ENCODE measurements at places on chromosomes 16 and 17. TPM values are rescaled to one million over a fixed set of nuclear protein-coding genes. Genes with fewer than 3 reads are reported as not detected.

The KRTAP4-9 gene
- total RNA-seq, result not detected

The DNAAF8 gene
- 0.98 TPM for total RNA-seq

The GRAP gene
- 2.5 TPM for total RNA-seq

The CDYL2 gene
- total RNA-seq, result 8.9 TPM

The SDR42E2 gene
- not detected for total RNA-seq

The CLEC19A gene
- total RNA-seq, result not detected

The HELZ gene
- 43.3 TPM for total RNA-seq

The CCL2 gene
- 39.7 TPM for total RNA-seq

The KRTAP3-2 gene
- total RNA-seq, result not detected

The NOXO1 gene
- 39.9 TPM for total RNA-seq

The ACSM5 gene
- total RNA-seq, result 5.1 TPM

The PTGES3L gene
- total RNA-seq, result 4.4 TPM

The HOXB7 gene
- 10.9 TPM for total RNA-seq

The KRTAP16-1 gene
- total RNA-seq, result not detected

The TEKT1 gene
- not detected for total RNA-seq

The ZNF785 gene
- total RNA-seq, result 28.4 TPM

The PRKCB gene
- 7.4 TPM for total RNA-seq

The TMEM114 gene
- not detected for total RNA-seq

The SUZ12 gene
- total RNA-seq, result 20.0 TPM

Data from mucosa of descending colon (tissue), 3 donors.